Activated CD4-positive, alpha-beta T cell treated with anti-CD3 and anti-CD28 coated beads, Interleukin-2, Interleukin-6, amounts not matched to agents 100 ng/mL and 50 ng/mL, durations not matched to agents 16 hours and 8 hours (primary cell): ENCODE measurements at places on chromosomes 3 and 15.

DNA sequence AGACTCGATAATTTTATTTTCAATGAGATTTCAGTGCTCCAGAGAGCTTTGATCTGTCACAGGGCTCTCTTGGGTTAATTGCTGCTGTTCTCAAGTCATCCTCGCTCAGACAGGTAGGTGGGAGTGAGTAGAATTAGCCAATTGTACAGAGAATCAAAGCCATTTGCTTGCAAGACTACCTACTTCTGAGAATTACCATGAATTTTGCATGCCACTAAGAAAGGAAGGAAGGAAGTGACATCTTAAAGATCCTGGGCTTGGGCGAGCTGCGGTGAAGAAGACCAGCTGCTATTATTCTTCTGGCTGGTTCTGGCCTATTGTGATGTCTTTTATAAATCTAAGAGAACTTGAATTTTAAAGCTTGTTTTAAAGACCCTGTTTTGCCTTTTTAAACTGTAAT, 154.1 kb upstream of the LPP start:
- DNase-seq = peak; percentile 75

- DNase-seq = no peak
Observed at GRCh38 chr3:23619705-23620637, 185.8 kb upstream of the UBE2E1 start.

DNA sequence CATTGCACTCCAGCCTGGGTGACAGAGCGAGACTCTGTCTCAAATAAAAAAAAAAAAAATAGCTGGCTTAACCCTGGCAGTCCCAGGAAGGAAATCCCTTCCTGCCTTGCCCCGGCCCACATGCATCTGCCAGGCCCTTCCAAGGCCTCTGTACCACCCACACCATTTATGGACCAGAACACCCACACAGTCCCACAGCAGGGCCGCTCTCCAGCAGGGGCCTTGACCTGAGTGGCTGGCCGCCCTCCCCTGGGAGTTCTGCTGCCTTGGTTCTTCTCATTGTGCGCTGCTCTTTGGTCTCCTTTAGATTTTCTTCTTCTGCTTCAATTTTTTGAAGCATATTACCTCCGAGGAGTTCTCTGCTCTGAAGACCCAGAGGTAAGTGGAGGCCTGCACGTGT, 16.1 kb upstream of the CPNE9 start:
- no peak for DNase-seq

- no peak for DNase-seq
Observed at GRCh38 chr3:162938083-162938482, 1441.5 kb downstream of the OTOL1 start.

DNA sequence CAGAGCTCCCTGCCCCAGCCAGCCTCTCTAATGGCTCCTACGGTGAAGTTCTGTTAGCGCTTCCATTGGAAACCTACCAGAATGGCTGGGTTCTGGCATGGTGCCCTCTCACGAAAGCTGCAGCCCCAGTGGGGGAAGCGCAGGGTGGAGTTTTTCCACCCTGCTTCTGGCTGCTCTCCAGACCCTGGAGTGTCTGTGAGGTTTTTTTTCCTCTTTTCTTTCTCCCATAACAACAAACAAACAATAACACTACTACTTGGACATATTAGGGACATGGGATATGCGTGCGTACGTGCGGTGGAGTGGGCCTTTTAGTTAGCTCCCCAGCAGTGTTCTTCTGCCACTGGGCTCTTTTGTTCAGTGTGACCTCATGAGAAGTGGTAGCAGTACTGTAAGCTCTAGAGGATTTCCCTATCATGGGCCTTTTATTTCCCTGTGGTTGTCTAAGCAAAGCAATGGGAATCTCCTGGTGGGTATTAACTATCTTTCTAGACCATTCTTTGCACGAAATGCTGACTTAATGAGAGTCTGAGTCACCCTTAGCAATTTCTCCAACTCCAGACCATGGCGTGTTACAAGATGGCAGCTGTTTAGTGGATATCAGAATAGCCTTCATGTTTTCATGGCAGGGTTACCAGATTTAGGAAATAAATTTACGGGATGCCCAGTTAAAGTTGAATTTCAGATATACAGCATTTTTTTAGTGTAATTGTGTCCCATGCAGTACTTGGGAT, 161.9 kb downstream of the FNDC3B start:
- DNase-seq = no peak

GRCh38 chr3:158165141-158165655, 55.3 kb downstream of the RSRC1 start:
- DNase-seq = no peak

DNA sequence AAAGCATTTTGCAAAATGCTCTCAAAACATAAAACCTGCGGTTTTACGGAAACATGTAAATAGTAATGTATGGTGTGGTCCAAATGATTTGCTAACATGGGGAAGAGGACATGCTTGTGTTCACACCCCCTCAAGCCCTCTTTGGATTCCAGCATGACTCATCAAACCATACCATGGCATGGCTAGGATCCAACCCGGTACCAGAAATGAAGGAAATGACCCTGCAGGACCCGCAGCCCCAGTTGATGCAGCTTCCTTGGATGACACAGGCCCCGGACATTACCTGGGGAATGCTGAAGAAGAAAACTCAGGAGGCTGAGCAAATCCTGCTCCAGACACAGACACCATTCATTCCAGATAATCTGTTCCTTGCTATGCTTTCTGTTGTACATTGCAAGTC, 222.9 kb downstream of the DTWD1 start:
- DNase-seq = no peak

GRCh38 chr15:97623091-97623661, 337.3 kb upstream of the ARRDC4 start:
- DNase-seq = no peak

- peak; percentile 53 for DNase-seq
Observed at GRCh38 chr3:78645628-78646310, 1122.0 kb downstream of the ROBO1 start.

DNA sequence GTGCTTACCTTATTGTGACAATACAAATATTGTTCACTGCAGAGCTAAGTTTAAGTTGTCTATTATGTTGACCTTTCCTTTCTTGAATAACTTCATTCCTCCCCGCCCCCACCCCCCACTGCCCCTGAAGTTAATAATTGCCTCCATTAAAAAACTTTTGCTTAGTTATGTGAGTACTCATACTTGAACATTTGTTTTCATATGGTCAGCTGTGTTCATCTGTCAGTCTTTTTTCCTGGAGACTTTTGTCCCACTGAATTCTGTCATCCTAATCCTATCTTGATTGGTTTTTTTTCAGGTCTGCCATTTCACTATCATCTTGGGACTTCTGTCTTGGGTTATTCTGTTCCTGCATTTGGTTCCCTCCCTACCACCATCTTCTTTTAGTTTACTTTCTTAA, 8.5 kb downstream of the SLC25A36 start:
- no peak for DNase-seq

DNA sequence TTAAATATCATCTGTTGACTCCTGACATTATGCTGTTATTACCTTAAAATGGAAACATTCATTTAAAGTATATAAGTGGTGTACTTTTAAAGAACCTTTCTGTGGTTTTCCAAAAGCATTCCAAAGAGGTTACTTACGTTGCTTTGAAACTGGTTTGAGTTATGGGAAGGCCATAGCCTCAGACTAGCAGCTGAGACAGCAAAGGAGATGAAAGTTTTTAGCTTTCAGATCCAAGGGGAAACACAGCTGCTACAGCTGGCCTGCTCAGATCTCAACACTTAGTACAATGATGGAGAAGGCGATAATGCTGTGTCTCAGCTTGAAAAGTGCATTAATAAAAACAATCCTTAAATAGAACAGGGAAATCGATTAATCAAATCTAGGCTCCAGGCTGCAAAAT, 921.1 kb downstream of the ROBO1 start:
- no peak for DNase-seq

- no peak for DNase-seq
Observed at GRCh38 chr15:56672721-56673120, 60.6 kb downstream of the ZNF280D start.

DNA sequence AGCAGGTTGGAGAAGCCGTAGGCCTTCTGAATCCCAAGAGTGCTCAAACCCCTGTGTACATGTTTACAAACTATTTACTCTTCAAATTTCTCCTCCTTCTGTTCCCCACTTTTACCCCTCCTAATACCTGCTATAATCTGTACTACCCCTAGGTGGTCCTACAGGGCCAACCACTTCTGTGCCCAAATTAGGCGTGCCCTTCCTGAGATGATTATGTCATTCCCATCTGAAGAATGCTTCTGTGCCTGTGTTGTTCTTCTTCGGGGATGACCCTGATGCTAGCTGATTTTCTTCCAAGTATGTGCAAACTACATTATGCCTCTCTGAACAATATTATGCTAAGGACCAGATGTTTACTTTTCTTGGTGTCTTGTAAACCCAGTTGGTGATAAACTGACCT, 20.5 kb downstream of the RBP2 start:
- no peak for DNase-seq

DNA sequence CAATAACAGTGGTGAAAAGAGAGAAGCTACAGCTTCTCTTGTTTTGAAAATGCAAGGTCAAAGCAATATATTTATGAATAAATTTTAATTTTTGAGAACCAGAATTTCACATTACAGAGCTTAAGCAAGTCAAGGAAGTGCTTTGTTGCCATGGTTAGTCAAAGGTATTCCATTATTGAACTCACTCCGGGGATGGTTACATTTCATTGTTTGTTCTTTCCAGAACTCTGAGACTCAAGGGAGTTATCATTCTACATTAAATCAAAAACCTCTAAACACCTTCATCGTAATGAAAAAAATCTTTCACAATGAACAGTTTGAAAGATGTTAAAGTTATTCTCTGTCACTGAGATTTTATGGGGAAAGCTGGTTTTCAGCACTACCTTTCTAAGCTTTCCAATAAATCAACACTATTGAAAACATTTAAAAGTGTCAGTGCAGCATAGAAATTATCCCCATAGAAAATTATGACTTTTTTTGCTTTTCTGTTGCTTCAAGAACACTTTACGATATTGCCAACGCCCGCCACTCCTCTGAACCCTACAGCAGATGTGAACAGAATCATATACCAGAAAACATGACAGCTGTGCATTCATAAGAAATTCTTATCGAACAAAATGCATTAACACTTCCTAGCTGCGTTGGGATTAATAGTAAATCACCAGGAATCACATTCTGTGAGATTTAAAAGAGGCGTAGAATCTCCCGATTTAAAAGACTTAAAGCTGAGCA, 83.0 kb downstream of the OTOL1 start:
- no peak for DNase-seq

GRCh38 chr3:134319931-134320330, 54.3 kb downstream of the AMOTL2 start:
- no peak for DNase-seq

DNA sequence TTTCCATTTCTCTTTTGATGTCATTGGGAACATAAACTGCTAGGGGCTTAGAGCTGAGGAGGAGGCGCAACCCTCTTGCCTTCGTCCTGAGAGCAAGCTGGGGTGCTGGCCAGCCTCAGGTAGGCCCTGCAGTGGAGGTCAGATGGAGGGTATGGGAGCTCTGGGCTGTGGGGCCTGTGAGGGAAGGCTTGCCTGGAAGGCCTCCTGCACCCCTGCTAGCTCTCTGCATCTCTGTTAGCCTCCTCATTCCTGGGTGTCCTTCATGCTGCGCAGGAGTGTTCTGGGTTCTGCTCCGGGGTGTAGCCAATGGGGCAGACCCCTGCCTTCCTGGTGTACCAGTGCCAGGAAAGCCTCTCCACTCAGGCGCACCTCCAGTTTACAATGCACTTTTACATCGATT, 11.8 kb downstream of the GP5 start:
- no peak for DNase-seq

DNA sequence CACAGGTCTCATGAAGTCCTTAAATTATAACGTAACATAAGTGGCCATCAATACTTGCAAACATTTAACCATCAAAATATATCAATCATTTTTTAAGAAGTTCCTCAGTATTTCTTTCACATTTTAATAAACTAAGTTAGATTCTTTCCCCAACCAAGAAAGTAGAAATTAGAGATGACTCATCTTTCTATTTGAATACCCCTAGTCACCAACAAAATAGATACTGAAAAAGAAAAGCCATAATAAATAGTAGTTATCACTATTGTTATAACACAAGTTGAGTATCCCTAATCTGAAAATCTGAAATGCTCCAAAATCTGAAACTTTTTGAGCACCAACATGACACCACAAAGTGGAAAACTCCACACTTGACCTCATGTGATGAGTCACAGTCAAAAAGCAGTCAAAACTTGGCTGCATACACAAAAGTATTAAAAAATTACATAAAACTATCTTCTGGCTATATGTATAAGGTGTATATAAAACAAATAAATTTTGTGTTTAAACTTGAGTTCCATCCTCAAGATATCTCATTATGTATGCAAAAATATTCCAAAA, 3.7 kb downstream of the SHQ1 start:
- peak; percentile 69 for DNase-seq

- DNase-seq = no peak
Observed at GRCh38 chr3:48219543-48219942, 3.8 kb upstream of the CAMP start.

GRCh38 chr3:53843195-53844177, 2.7 kb downstream of the CHDH start:
- no peak for DNase-seq

DNA sequence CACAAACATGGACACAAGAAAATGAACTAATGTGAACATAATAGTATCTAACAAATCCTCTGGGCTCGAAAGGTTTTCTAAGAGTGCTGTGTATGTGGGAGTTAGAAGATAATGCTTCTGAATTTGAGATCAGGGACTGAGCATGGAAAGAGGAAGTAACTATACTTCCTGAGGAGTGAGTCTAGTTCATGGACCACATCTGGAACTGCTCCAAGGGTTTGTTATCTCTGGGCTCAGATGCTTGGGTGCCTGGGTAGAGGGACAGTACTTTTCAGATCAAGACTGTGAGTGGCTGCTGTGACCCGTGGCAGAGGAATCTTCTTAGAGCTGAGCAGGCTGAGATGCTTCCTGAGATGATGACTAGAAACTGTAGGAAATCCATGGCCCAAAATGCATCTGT, 28.5 kb downstream of the TBC1D23 start:
- no peak for DNase-seq

DNA sequence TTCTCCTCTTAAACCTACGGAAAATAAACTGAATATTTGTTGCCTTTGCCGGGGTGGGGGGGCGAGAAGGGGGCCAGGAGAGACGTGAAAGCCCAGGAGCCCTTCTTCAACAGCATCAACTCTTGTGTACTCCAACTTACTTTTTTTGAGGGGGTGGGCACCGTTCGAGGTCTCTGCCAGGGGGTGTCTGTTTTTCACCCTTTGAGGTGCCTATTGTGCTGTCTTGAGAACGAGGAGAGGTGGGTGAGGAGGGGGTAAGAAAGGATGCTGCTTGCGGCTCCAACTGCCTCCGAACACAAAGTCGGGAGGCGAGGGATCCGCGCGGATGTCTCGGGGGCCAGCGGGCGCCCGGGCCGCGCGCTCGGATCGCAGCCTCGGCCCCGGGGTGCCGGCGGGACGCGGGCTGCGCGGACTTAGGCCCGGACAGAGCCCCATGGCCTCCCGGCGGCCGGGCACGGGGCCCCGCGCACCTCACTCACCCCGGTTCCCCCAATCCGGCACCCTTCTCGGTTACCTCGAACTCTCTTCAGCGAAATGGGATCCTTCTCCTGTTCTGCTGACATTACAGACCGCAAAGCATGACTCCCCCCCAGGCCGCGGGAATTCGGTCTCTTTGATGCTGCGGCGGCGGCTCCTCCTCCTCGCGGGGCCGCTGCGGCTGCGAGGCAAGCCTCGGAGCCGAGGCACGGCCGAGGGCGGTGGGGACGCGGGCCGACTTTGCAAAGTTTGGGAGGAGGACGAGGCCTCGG, 650 bp downstream of the PYGO1 start:
- DNase-seq = peak; percentile 2

- no peak for DNase-seq
Observed at GRCh38 chr15:58875343-58875742, 58.1 kb downstream of the SLTM start.
